ENCODE measurements at places on chromosomes 2 and 18. TPM values are rescaled to one million over a fixed set of nuclear protein-coding genes. Genes with fewer than 3 reads are reported as not detected.

Gene DHRS9
- total RNA-seq, result 1.3 TPM

Gene WNT6
- 2.6 TPM for total RNA-seq

DNA sequence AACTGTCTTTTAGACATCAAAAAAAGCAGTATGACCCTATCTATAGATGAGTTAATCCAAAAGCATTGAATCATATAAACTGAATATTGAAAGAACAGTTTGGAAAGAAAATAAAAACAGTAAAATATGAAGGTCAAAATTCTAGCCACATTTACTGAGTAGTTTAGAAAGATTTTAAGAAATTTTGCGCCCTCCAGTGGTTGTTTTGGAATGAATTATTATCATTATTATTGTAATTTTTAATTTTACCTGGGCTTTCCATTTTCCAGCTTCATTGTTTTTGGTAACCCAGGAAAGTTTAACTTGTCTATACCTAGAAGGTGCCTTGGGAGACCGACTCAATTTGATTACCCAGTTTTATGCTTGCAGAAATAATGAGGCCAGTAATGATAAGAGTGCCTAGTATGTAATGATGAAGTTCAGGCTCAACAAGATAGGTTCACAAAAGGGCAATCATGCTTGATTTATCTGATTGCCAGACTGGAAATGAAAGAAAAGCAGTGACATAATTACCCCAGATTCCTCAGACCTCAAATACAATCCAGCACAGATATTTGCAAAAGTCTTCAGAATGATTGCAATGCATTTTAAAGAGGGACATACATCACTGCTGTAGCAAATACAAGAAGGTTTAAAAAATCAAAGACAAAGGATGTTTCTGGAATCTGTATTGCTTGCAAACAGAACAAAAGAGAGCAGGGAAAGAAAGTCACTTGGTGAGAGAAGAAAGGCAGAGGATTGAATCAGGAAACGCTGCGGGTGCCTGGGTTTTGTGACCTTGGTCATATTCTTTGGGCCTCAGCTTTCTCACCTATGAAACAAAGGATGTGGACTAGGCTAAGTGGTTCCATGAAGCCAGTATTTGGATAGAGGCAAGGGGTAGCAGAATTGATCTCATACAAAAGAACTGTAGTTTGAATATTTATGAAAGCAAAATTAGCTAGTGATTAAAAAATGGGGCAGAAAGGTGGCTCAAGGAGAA, 153.8 kb downstream of the MAP2 start:
- DNase-seq, result no peak

DNA sequence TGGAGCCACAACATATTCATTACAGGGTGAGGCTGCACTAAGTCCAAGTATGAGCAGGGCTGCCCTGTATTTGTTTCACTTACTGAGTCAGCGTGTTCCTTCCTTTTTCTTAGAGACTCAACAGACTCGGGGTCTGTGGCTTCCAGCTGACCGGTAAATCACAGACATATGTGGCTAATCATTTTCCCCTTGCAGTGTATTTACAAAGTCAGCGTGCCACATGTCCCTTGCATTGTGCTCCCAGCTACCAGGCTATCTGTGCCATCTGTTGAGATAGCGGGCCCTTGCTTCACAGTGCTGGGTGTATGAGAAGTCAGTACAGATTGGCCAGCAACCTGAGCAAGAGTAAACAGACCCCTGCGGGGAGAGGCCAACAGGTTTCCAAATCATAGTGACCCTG, 254.3 kb downstream of the LRRTM1 start:
- no peak for DNase-seq
